Ascending aorta (tissue), 2 donors: ENCODE measurements at places on chromosomes 7 and 10. TPM values are rescaled to one million over a fixed set of nuclear protein-coding genes. Genes with fewer than 3 reads are reported as not detected.
A peak's percentile ranks its signal among the peaks of the same experiment; 100 is the strongest.

Gene FGFR2
- 4.4 TPM for total RNA-seq

Gene ATOH7
- total RNA-seq = not detected

Gene TMEM140
- 26.9 TPM for total RNA-seq

Gene SUN3
- not detected for total RNA-seq

Gene GNG11
- 28.4 TPM for total RNA-seq

Gene TSPAN12
- total RNA-seq = 28.9 TPM

- DNase-seq = no peak
- no peak overlapping the region for H3K27ac ChIP-seq
- H3K4me1 ChIP-seq = no peaks in the 10 kb centered on the region
- no peaks in the 10 kb centered on the region for H3K36me3 ChIP-seq
- no peaks in the 10 kb centered on the region for H3K27me3 ChIP-seq
- H3K4me3 ChIP-seq = no peak overlapping the region
Measured at GRCh38 chr7:84589012-84589411, 394.4 kb upstream of the SEMA3A start.

- H3K4me1 ChIP-seq = no peaks in the 10 kb centered on the region
- DNase-seq = no peak
- H3K4me3 ChIP-seq = no peak overlapping the region
- no peaks in the 10 kb centered on the region for H3K36me3 ChIP-seq
- H3K27me3 ChIP-seq = no peaks in the 10 kb centered on the region
Measured at GRCh38 chr7:41745451-41745850, 42.6 kb upstream of the INHBA start.

GRCh38 chr10:131004276-131004675 is 307.2 kb downstream of the TCERG1L start:
- H3K36me3 ChIP-seq = no peaks in the 10 kb centered on the region
- no peaks in the 10 kb centered on the region for H3K4me1 ChIP-seq
- H3K27me3 ChIP-seq = no peaks in the 10 kb centered on the region
- no peak overlapping the region for H3K4me3 ChIP-seq
- no peak overlapping the region for H3K27ac ChIP-seq
- no peak for DNase-seq

- no peaks in the 10 kb centered on the region for H3K36me3 ChIP-seq
- H3K4me3 ChIP-seq = peak overlapping the region; percentile 33
- H3K27ac ChIP-seq = no peak overlapping the region
Measured at GRCh38 chr10:49611166-49611815, 1.2 kb downstream of the SLC18A3 start.

- H3K27me3 ChIP-seq = no peaks in the 10 kb centered on the region
- H3K27ac ChIP-seq = no peak overlapping the region
- H3K4me3 ChIP-seq = no peak overlapping the region
- H3K36me3 ChIP-seq = no peaks in the 10 kb centered on the region
- H3K4me1 ChIP-seq = no peaks in the 10 kb centered on the region
Measured at GRCh38 chr10:9035355-9035754, 980.9 kb downstream of the GATA3 start.

GRCh38 chr7:71661671-71662224 is 529.8 kb downstream of the GALNT17 start:
- H3K36me3 ChIP-seq = no peaks in the 10 kb centered on the region
- DNase-seq = no peak
- no peaks in the 10 kb centered on the region for H3K27me3 ChIP-seq
- no peak overlapping the region for H3K4me3 ChIP-seq
- H3K4me1 ChIP-seq = no peaks in the 10 kb centered on the region

DNA sequence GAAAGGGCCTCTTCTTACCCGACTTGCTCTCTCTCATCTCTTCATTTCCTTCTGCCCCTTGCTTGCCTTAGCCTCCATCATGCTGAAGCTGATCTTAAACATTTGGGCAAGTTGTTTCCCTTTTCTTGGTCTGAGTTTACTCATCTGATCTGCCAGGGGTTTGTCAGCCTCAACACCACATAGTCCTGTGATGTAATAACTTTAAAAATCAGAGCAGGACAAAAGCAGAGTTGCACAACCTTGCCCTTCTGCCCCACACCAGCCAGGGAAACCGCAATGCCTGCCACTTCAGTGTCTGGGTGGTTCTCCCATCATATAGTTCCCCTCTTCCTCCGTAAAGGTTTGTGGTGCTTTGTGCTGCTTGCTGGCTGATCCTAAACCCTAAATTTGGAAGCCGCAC is 9.9 kb upstream of the LIPM start:
- H3K27ac ChIP-seq = no peak overlapping the region
- no peaks in the 10 kb centered on the region for H3K36me3 ChIP-seq
- DNase-seq = peak; percentile 13
- H3K27me3 ChIP-seq = no peaks in the 10 kb centered on the region
- no peak overlapping the region for H3K4me3 ChIP-seq

DNA sequence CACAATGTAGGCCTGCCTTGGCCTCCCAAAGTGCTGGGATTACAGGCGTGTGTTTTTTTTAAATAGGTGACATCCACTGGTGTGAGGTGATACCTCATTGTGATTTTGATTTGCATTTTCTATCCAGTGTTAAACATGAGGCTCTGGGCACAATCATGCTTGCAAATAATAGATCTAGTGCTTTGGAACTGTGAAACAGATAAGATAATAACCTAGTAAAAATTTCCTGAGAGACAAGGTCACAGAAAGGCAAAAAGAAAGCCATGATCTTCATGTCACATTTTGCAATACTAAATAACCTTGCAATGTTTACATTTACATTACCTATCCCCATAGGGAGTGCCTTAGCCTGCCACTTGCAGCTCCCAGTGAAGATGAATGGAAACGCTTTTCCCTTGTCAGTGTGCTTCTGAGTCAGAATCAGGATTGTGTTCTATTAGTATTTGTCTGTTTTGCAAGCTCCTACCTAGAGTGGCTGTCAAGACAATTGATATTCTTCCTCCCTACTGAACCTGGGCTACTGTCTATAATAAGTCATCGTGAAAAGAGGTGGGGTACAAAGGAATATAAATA is 256.5 kb downstream of the PHTF2 start:
- no peaks in the 10 kb centered on the region for H3K27me3 ChIP-seq
- H3K36me3 ChIP-seq = no peaks in the 10 kb centered on the region
- no peak overlapping the region for H3K4me3 ChIP-seq
- H3K27ac ChIP-seq = no peak overlapping the region

DNA sequence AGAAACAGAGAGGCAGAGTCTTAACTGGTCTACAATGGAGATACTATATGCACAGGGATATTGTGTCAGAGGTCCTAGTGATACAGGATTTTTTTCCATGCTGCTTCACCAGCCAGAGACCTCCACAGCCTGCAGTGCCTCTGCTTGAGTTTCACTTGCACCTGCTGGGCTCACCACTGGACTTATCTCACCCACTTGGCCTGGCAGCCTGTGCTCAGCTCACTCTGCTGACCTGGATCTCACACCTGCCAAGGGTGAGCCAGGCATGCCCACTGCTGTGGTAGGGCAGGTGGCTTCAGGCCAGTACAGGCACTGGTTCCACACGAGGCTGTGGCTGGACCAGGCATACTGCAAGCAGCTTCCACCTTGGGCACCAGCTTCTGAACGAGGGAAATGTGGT is 36.6 kb downstream of the PNLIPRP3 start:
- no peaks in the 10 kb centered on the region for H3K4me1 ChIP-seq
- H3K36me3 ChIP-seq = no peaks in the 10 kb centered on the region
- DNase-seq = no peak

GRCh38 chr10:86795353-86795752 is 38.9 kb downstream of the BMPR1A start:
- H3K4me1 ChIP-seq = no peaks in the 10 kb centered on the region
- H3K4me3 ChIP-seq = no peak overlapping the region
- no peaks in the 10 kb centered on the region for H3K36me3 ChIP-seq
- no peak for DNase-seq

DNA sequence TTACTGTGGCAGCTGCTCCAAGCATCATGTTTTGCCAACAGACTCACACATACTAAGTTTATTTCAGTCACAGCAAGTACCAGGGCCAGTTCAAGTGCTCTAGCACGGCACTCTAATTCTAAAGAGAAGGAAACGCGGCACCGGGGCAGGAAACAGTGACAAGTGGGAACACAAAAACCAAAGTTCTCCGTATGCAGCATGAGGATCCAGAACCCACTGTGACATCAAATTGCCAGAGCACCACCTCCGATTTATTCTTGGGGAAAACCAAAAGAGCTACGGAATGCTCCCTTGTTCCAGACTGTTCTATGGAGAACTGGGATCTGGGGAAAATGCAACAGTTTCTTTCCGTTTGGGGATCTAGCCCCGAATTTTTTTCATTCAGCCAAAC is 448 bp upstream of the PTER start:
- H3K27ac ChIP-seq = peak overlapping the region; percentile 82
- H3K36me3 ChIP-seq = no peaks in the 10 kb centered on the region
- no peaks in the 10 kb centered on the region for H3K4me1 ChIP-seq
- H3K4me3 ChIP-seq = peak overlapping the region; percentile 70
- no peaks in the 10 kb centered on the region for H3K27me3 ChIP-seq

- H3K4me3 ChIP-seq = peak within 1 kb of the TSS; percentile 98
- H3K27ac ChIP-seq = peak within 1 kb of the TSS; percentile 97
- no peaks in the 10 kb centered on the region for H3K27me3 ChIP-seq
- peaks cover 4% of the 10 kb centered on the region for H3K4me1 ChIP-seq
- DNase-seq = peak; percentile 29
Measured at GRCh38 chr7:55018361-55019190, at the start of gene EGFR. EGFR (plus strand) TSS chr7:55019017; CDS start chr7:55019278, 261 bp downstream.

DNA sequence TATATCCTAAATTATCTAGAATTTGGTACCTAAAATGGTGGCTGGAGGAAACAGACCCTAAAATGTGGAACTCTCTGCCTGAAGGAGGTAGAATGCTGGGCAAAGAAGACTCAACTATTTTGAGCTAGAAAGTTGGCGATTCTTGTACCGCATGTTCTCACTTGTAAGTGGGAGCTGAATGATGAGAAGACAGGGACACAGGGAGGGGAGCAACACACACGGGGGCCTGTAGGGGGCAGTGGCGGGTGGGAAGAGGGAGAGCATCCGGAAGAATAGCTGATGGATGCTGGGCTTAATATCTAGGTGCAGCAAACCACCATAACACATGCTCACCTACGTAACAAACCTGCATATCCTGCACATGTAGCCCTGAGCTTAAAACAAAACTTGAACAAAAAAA is 250.6 kb downstream of the CALN1 start:
- no peaks in the 10 kb centered on the region for H3K27me3 ChIP-seq
- H3K4me1 ChIP-seq = no peaks in the 10 kb centered on the region
- no peak overlapping the region for H3K4me3 ChIP-seq
- DNase-seq = no peak
- H3K36me3 ChIP-seq = no peaks in the 10 kb centered on the region
- no peak overlapping the region for H3K27ac ChIP-seq

GRCh38 chr7:150621376-150621775 is 10.8 kb downstream of the GIMAP6 start:
- DNase-seq = no peak
- H3K27me3 ChIP-seq = no peaks in the 10 kb centered on the region
- H3K27ac ChIP-seq = no peak overlapping the region
- no peaks in the 10 kb centered on the region for H3K4me1 ChIP-seq

- H3K27me3 ChIP-seq = no peaks in the 10 kb centered on the region
- no peak overlapping the region for H3K4me3 ChIP-seq
- no peaks in the 10 kb centered on the region for H3K4me1 ChIP-seq
- peaks cover 11% of the 10 kb centered on the region for H3K36me3 ChIP-seq
- peak; percentile 50 for DNase-seq
Measured at GRCh38 chr10:127353544-127353943, 157.2 kb upstream of the INSYN2A start.

GRCh38 chr7:130672146-130672545 is 3.6 kb upstream of the COPG2 start:
- H3K27me3 ChIP-seq = no peaks in the 10 kb centered on the region
- no peaks in the 10 kb centered on the region for H3K36me3 ChIP-seq
- no peak for DNase-seq
- H3K4me3 ChIP-seq = no peak overlapping the region
- no peak overlapping the region for H3K27ac ChIP-seq

- no peaks in the 10 kb centered on the region for H3K4me1 ChIP-seq
- no peaks in the 10 kb centered on the region for H3K36me3 ChIP-seq
- H3K27me3 ChIP-seq = no peaks in the 10 kb centered on the region
- no peak overlapping the region for H3K4me3 ChIP-seq
- no peak overlapping the region for H3K27ac ChIP-seq
Measured at GRCh38 chr10:10235003-10235402, 782.7 kb upstream of the CELF2 start.
